ENCODE measurements at places on chromosomes 1 and 21. TPM values are rescaled to one million over a fixed set of nuclear protein-coding genes. Genes with fewer than 3 reads are reported as not detected.

The HMCN1 gene
- total RNA-seq = 0.02 TPM

DNA sequence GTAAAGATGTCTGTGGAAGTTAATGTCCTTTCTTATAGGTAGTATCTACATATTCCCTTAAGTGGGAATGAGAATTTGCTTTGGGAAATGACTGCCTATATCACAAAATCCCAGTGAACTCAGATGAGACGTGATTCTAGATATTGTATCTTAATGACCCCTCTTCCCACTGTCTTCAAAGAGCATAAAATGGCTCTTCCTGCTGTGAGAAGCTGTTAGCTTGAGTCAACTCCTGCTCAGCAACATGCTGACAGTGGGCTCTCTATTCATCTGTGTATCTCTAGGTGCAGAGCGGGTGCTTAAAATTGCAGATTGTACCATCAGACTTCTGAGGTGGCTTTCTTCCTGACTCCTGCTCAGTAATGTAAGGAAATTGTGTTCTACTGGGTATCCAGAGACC is 100.6 kb downstream of the SPAG17 start:
- no peak for DNase-seq

GRCh38 chr1:32062867-32063230 is 9.9 kb upstream of the TMEM39B start:
- no peak for DNase-seq

DNA sequence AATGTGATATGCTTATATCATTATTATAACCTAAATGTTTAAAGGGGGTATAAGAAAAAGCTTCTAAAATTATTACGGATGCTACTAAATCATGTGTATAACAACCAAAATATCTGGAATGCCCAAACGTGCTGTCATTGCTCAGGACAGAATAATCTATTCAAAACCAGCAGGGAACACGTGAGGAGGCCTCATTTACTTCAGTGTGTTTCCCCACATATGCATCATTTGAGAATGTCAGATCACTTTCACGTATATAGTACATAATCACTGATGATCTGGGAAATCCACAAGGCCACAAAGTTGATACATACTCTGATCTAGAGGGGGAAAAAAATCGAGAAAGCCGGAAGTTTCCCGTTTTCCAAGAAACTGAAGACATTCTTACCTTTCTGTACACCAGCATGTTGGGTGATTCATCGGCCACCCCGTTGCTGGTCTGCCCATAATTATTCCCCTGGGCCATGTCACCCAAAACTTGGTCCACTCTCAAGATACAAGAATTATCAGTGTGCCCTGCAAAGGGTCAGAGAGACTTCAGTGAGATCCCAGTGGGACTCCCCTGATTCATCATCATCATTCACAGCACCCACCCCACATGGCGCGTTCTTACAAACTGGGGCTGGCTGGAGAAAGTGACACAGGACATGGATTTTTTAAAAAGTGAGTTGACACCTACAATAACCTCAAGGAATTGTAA is 1.5 kb downstream of the RGS7 start:
- no peak for DNase-seq

The PTGS2 gene
- 78.2 TPM for total RNA-seq

The GPR25 gene
- not detected for total RNA-seq

- DNase-seq = no peak
Measured at GRCh38 chr1:116769561-116769977, 15.3 kb downstream of the CD2 start.

Measured in Calu3 (cell line).